Fibroblast of villous mesenchyme (primary cell): ENCODE measurements at places on chromosomes 2 and 18. TPM values are rescaled to one million over a fixed set of nuclear protein-coding genes. Genes with fewer than 3 reads are reported as not detected.

EMX1 gene
- total RNA-seq, result not detected in 2 replicates

FLACC1 gene
- total RNA-seq, result 0.64 and 1.3 TPM in 2 replicates

AMER3 gene
- not detected in 2 replicates for total RNA-seq

CDH7 gene
- total RNA-seq, result under 0.01 TPM in 1 of 2 replicates, not detected in the other

STARD6 gene
- 0.43 TPM in 1 of 2 replicates, not detected in the other for total RNA-seq

GALNT13 gene
- total RNA-seq, result 1.7 and 1.9 TPM in 2 replicates

PARD6G gene
- total RNA-seq, result 1.7 and 3.5 TPM in 2 replicates

LYPD6 gene
- 4.3 and 5.2 TPM in 2 replicates for total RNA-seq

PRLH gene
- not detected in 2 replicates for total RNA-seq

UNC80 gene
- not detected in 2 replicates for total RNA-seq

FOXI3 gene
- total RNA-seq, result not detected in 2 replicates

FRZB gene
- 0.32 and 0.43 TPM in 2 replicates for total RNA-seq

DPYSL5 gene
- not detected in 2 replicates for total RNA-seq

GTF3C2 gene
- 30.9 and 36.7 TPM in 2 replicates for total RNA-seq

NEB gene
- under 0.01 TPM in 2 replicates for total RNA-seq

RNU2-63P gene
- total RNA-seq, result under 0.01 TPM in 1 of 2 replicates, not detected in the other

TEKT4 gene
- not detected in 2 replicates for total RNA-seq

ASB18 gene
- not detected in 2 replicates for total RNA-seq

INHBB gene
- under 0.01 TPM in 2 replicates for total RNA-seq

ZNF892 gene
- 4.2 and 5.6 TPM in 2 replicates for total RNA-seq

CPLX4 gene
- under 0.01 TPM in 1 of 2 replicates, not detected in the other for total RNA-seq

LYPD6B gene
- total RNA-seq, result 1.9 and 3.0 TPM in 2 replicates

MOGAT1 gene
- total RNA-seq, result not detected in 2 replicates

CRYGC gene
- not detected in 2 replicates for total RNA-seq

SERPINB5 gene
- not detected in 2 replicates for total RNA-seq

GALR1 gene
- not detected in 2 replicates for total RNA-seq

ABCG8 gene
- total RNA-seq, result not detected in 2 replicates

UGT1A1 gene
- not detected in 2 replicates for total RNA-seq

MALL gene
- total RNA-seq, result 2.2 and 2.9 TPM in 2 replicates

DSG4 gene
- total RNA-seq, result not detected in 2 replicates

NAT8 gene
- not detected in 2 replicates for total RNA-seq

AQP12A gene
- not detected in 2 replicates for total RNA-seq

MARCO gene
- not detected in 2 replicates for total RNA-seq

SLC11A1 gene
- under 0.01 and 0.43 TPM in 2 replicates for total RNA-seq

RETREG2 gene
- 57.4 and 62.5 TPM in 2 replicates for total RNA-seq

RANBP2 gene
- total RNA-seq, result 71.8 and 92.0 TPM in 2 replicates
